Breast epithelium (tissue), 4 donors: ENCODE measurements at places on chromosomes 6 and 20. TPM values are rescaled to one million over a fixed set of nuclear protein-coding genes. Genes with fewer than 3 reads are reported as not detected.

Gene WFDC10B
- total RNA-seq = not detected

Gene RAET1L
- not detected for total RNA-seq

DNA sequence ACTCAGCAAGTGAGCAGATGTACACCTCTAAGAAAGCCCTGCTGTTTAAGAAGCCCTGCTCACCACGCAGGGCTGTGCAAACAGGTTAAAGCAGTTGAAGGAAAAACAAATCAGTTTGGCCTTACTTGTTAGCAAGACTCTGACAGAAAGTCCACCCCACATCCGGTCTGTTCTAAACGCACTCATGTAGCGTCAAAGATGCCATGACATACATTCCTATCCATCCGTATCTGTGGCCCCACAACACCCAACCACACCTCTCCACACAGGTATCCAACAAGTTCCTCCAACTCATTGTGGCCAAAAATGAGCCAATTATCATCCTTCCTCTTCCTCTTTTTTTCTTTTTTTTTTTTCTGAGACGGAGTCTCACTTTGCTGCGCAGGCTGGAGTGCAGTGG lies 22.8 kb upstream of the RAB22A start:
- DNase-seq = no peak

- DNase-seq = no peak
Observed at GRCh38 chr6:78062993-78063392, 410.2 kb downstream of the MEI4 start.

DNA sequence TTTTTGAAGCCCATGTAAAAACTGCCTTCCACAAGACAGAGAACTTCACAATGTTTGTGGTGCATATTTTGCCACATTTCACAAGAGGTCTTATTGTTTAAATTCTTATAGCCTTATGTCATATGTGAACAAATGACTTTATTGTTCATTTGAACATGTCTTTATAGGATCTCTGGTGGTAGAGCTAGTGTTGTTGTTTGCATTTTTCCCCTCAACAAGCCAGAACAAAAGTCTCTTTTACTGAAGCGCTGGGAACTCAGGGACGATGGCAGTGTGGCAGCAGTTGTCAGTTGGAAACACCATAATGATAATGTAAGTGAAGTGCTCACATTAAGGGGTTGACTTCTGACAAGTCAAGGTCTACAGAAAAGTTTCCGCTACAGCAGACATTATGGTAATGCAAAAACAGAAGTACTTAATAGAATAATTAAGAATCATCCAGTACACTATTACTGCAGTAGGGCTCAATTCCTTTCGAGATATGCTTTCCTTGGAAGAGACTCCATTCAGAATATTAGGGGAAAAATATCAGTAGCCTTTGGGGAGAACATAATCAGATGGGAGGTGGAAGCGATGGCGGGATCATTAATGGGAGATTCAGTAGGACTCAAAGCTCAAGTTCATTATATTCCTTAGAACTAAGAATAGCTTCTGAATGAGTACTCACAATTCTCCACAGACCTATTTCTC lies 180.0 kb downstream of the GJA10 start:
- DNase-seq = no peak

Gene FHL5
- total RNA-seq = 45.2 TPM

DNA sequence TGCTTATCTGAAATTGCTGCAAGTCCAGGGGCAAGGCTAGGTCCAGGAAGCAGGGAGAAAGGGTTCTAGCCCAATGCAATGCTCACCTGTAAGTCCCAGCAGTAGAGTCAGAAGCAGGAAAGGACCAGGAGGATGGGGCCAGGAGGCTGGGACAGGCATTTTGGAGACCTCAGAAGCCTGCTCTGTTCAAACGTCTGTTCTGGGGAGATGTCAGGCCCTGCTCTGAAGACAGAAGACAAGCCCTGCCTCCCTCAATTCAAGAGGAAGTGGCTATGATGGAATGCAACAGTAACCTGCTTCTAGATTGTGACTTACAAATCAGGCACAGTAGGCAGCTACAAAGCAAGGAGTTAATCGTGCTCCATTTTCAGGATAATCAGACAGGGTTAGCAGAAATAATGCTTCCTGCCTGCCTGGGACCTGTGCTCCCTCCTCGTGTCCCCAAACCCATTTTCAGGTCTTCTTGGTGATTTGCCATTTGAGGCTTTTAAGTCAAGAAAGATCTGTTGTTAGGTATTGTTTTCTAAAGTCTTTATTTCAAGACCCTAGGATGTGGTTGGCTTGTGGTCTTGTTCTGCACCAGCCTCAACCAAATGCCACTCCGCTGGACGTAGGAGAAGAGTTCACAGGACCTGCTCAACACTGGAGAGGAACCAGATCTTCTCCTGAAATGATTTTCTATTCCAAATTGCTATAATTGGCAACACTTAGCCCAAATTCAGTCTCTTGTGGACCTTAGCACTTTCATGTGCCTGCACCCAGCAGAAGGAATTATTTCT lies at the start of gene SIRPG:
TSS of gene SIRPG (minus strand) at position 224 of the 779 bp plus-strand sequence. CDS start at position 159, 65 bp downstream.
- no peak for DNase-seq

DNA sequence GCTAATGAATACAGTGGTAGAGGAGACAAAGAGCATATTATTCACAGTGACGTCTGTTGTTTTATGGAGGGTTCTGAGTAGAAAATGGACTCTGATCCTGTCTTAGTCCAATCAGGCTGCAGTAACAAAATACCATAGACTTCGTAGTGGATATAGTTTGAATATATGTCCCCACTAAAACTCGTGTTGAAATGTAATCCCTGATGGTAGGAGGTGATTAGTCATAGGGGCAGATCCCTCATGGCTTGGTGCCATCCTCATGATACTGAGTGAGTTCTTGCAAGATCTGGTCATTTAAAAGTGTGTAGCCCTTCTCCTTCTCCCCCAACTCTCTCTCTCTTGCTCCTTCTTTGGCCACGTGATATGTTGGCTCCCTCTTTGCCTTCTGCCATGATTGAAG lies 82.5 kb downstream of the CD83 start:
- no peak for DNase-seq

GRCh38 chr20:19368351-19368750 lies 155.9 kb downstream of the SLC24A3 start:
- DNase-seq = no peak

Gene OPN5
- total RNA-seq = not detected

Gene TMEM242
- 7.9 TPM for total RNA-seq

GRCh38 chr20:47642624-47643023 lies 140.9 kb downstream of the NCOA3 start:
- DNase-seq = no peak

DNA sequence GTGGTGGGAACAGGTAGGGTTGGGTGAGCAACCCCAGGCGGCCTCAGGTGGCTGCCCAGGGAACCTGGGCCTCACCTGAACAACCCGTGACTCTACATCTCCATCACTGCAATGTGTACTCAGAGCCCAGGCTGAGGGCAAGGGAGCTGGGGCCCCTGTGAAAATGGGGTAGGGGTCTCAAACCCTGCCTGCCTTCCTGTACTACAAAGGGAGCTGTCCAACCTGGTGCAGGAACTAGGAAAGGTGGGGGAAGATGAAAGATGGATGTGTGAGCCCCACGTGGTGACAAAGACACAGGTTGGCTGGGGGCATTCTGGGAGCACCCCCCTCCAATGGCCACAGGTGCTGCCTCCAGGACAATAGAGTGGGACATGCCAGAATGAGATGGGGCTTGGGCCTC lies 62.1 kb upstream of the SLC2A12 start:
- DNase-seq = no peak

Gene MAP7
- total RNA-seq = 42.4 TPM

GRCh38 chr20:47215653-47216397 lies 140.7 kb downstream of the ZMYND8 start:
- DNase-seq = no peak

DNA sequence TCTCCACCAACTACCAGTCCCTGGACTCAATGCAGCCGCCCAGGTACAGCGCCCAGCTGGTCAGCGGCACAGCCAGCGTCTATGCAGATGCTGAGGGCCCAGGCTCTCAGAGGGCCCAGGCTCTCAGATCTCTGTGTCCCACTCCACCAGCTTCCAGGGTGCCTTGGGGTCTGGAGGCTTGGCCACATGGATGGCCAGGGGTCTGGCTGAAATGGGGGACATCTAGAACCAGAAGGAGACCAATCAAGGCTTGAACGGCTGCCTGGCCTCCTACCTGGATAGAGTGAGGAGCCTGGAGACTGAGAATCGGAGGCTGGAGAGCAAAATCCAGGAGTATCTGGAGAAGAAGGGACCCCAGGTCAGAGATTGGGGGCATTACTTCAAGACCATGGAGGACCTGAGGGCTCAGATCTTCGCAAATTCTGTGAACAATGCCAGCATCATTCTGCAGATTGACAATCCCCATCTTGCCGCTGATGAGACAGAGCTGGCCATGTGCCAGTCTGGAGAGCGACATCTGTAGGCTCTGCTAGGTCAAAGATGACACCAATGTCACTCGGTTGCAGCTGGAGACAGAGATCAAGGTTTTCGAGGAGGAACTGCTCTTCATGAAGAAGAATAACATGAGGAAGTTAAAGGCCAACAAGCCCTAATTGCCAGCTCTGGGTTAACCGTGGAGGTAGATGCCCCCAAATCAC lies 44.1 kb upstream of the GRM4 start:
- no peak for DNase-seq

Gene FBXO5
- total RNA-seq = 4.0 TPM

Gene MCM9
- total RNA-seq = 17.9 TPM

DNA sequence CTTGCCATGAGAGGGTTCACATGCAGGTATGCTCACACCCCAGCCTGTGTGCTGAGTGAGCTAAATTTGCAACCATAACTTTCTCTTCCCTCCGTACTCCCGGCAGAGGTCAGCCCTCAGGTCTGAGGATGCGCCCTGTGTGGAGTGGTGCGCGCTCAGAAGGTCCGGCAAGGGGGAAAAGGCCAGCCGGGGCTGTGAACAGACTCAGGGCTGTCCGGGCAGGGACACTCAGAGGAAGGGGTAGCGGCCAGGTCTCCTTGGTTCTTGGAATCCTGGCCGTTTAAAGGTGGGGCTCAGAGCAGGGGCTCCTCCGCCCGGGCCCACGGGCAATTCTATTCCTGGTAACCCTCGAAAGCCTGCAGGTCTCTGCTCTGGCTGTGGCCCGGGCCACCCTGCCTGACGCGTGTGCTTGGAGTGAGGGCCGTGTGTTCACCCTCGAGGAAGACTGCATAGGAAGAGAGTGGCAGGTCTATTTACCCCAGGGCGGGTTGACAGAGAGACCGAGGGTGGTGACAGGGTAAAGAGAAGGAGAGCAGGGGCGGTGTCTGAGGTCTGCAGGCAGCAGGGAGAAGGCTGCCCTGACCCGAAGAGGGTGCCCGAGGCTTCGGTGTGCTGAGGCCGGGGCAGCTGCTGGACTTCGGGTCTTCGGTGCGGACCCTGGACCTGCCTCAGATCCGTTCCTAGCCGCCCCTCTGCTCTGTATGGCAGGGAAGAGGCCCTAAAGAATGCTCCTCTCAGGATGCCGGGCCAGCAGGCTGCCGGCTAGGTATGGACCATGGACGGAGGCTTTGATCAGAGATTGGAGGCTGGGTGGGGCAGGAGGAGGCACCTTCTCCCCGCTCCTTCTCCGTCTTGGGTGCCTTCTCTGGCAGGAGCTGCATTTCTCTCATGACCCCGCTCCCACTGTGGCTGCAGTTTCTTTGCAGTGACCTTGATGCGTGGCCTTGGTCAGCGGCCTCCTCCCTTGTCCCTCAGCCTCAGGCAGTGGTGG lies 131.1 kb upstream of the ARMC2 start:
- DNase-seq = no peak

Gene PHACTR2
- 53.3 TPM for total RNA-seq

GRCh38 chr6:498795-499231 lies 107.3 kb downstream of the IRF4 start:
- no peak for DNase-seq

Gene MBOAT1
- 26.2 TPM for total RNA-seq

GRCh38 chr6:138377844-138378243 lies at the start of gene SMIM28:
Gene SMIM28 (plus strand): TSS chr6:138377905. CDS start chr6:138378073, 168 bp downstream.
- DNase-seq = no peak

Gene TAP1
- 28.7 TPM for total RNA-seq

Gene SLC17A9
- total RNA-seq = 4.9 TPM

Gene POM121L2
- not detected for total RNA-seq

DNA sequence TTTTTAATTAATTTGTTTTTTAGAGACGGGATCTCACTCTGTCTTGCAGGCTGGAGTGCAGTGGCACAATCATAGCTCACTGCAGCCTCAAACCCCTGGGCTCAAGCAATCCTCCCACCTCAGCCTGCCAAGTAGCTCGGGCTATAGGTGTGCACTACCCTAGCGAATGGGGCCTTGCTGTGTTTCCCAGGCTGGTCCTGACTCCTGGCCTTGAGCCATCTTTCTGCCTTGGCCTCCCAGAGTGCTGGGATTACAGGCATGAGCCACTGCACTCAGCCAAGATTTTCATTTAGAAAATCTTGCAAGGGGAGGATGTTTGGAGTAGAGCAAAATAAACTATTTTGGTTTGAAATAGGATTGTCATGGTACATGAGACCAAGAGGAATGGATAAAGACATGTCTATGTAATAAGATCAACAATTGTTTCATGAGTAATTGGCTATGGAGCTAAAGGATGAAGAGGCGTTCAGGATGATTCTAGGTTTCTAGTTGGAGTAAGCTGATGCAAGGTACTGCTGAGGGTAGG lies 237.8 kb downstream of the UST start:
- DNase-seq = no peak

GRCh38 chr6:96794980-96795379 lies 42.3 kb downstream of the GPR63 start:
- no peak for DNase-seq

- DNase-seq = no peak
Observed at GRCh38 chr20:2152317-2152716, 50.7 kb downstream of the STK35 start.

Gene BPIFB2
- not detected for total RNA-seq

GRCh38 chr6:154301086-154301625 lies 55.4 kb downstream of the IPCEF1 start:
- no peak for DNase-seq

Gene AIF1
- 26.9 TPM for total RNA-seq

DNA sequence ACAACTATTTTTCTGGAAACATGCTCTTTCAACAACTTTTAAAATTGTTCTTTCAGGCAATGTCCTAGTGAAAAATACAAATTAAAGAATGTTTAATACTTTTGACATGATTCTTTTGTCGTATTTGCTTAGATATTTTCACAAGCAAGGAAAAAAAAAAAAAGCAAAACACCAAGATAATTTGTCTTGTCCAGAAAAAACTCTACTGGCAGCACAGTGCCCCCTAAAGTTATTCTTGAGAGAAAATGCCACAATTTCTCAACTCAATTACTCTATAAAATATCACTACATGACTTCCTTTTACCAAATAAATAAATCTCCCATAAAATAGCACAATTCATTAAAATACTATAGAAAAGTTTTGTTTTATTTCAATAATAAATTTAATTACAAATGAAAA lies 652.5 kb upstream of the EPHA7 start:
- no peak for DNase-seq

GRCh38 chr6:56914798-56915658 lies 39.9 kb upstream of the BEND6 start:
- DNase-seq = no peak

- DNase-seq = no peak
Observed at GRCh38 chr6:10482636-10483257, 38.4 kb upstream of the GCNT2 start.

DNA sequence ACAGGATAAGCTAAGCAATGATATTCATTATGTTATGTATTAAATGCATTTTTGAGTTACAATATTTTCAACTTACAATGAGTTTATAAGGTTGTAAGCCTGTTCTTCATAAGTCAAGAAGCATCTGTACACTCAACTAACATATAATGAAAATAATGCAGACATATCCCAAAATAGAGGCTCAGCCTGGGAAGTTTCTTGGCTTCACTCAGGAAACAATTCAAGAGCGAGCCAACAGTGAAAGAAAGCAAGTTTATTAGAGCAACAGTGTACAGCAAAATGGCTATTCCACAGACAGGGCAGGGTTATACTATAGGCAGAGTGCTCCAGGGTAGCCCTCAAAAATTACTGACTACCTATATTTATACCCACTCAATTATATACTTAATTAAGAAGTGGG lies 1581.8 kb downstream of the HACE1 start:
- DNase-seq = no peak
